ENCODE measurements at places on chromosomes 4 and X.

GRCh38 chr4:23476515-23477090, 413.2 kb downstream of the PPARGC1A start:
- no peaks in the 10 kb centered on the region for H3K36me3 ChIP-seq
- H3K4me3 ChIP-seq = no peak overlapping the region
- no peaks in the 10 kb centered on the region for H3K27me3 ChIP-seq

DNA sequence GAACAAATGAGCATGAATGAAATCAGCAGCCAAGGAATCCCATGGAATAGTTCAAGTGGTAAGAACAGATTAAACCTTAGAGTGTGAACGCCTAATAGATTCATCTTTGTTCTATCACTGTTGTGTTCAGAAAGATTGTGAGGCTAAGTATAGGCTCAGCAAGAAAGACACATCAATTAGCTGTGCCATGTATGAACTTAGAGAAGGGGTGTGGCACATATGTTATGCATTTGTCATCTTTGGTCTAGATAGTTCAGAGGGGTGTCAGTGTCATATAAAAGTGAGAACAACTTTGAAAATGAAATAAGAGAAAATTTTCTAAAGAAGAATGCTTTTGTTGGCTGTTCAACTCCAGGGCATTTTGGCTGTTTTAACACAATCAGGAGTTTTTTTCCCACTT, 9.4 kb downstream of the DAPP1 start:
- no peaks in the 10 kb centered on the region for H3K36me3 ChIP-seq
- DNase-seq = no peak
- H3K27me3 ChIP-seq = no peaks in the 10 kb centered on the region
- no peak overlapping the region for H3K27ac ChIP-seq
- no peaks in the 10 kb centered on the region for H3K4me1 ChIP-seq

GRCh38 chrX:109842611-109843010, 109.6 kb upstream of the ACSL4 start:
- H3K4me1 ChIP-seq = no peaks in the 10 kb centered on the region
- no peaks in the 10 kb centered on the region for H3K27me3 ChIP-seq
- DNase-seq = no peak

DNA sequence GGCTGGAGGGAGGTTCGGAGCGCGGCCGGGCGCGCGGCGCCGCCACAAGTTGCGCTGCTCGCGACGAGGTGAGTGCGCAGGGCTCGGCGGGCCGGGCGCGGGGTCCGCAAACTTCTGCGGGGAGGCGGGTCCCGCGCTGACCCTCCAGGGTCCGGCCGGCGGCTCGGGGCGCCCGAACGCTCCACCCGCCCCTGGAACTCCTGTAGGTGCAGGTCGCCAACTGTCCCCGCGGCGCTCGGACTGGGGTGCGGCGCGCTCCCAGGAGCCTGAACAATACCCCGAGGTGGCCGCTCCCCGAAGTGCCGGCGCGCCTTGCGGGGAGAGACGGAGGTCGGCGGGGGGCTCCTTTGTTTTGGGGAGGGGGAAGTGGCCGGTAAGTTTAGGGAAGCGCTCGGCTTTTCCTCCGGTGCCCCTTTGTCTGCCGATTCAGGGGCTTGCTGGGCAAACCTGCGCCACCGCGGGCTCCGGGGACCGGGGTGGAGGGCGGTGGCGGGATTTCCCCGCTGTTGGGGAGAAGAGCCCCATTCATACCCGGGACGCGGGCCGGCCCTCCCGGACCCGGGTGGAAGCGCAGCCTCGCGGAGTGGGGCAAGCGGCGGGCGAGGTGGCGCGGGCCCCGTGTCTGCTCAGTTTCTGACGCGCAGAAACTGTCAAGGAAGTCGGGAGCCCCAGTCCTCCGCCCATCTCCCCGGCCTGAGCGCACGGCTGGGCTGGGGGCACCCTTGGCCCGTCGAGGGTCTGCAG, 694 bp downstream of the TBL1X start:
- H3K4me3 ChIP-seq = peak overlapping the region; percentile 56
- H3K36me3 ChIP-seq = no peaks in the 10 kb centered on the region
- H3K27ac ChIP-seq = peak overlapping the region; percentile 70
- no peaks in the 10 kb centered on the region for H3K4me1 ChIP-seq

- no peak overlapping the region for H3K27ac ChIP-seq
- no peaks in the 10 kb centered on the region for H3K27me3 ChIP-seq
- DNase-seq = no peak
- H3K4me1 ChIP-seq = no peaks in the 10 kb centered on the region
These were observed 16.6 kb downstream of the SOWAHB start for GRCh38 chr4:76881375-76881774.
